ENCODE measurements at places on chromosomes 7 and 10.

GRCh38 chr7:460374-461116 lies 59.1 kb downstream of the PDGFA start:
- DNase-seq, result no peak

DNA sequence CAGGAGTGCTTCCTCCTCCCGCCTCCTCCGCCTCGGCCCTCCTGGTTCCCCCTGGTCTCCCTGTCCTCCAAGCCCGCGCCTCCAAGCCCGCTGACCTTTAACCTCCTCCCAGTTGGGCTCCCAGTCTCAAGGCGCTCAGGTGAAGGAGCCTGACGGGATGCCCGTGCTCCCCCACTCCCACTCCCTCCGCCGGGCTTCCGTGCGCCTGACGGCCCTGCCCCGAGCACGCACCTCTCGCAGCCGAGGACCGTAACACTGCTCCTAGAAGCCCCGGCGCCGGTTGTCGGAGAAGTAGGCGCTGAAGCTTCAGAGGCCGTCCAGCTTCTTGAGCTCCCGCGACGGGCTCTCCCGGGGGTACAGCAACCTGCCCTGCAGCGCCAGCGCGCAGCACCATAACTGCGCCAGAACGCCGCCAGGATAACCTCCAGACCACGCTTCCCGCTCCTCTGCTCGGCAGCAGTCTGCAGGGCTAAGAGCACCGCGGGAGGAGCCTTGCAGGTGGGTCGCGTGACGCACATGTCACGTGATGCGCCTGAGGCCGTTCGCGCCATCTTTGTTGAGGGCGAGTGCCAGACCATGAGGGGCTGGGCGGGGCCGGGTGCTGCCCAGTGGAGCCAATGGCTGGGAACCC lies 71.0 kb upstream of the ZNF479 start:
- no peak for DNase-seq

- no peak for DNase-seq
Observed at GRCh38 chr10:116274064-116274904, 1.3 kb upstream of the GFRA1 start.

- no peak for DNase-seq
Observed at GRCh38 chr7:139860090-139860775, 31.2 kb downstream of the TBXAS1 start.

DNA sequence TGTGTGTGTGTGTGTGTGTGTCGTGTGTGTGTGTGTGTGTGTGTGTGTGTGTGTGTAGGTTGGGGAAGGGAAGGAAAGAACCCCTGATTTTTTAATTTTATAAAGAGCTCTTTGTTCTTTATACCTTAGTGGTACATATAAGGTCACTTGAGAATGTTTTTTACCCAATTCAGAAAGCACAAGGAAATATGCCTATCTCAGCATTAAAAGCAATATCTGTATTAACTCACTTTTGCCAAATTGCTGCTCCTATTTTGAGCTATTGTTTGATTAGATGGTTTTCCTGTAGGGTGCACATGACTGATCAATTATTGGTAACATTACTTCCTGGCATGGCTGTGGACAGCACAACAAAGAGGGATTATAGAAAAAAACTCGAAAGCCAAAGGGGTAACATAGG lies 60.5 kb downstream of the SEMA3D start:
- no peak for DNase-seq

- peak; percentile 78 for DNase-seq
Observed at GRCh38 chr7:149284343-149284742, 22.3 kb downstream of the ZNF783 start.

GRCh38 chr10:10317151-10317550 lies 700.5 kb upstream of the CELF2 start:
- DNase-seq, result no peak

DNA sequence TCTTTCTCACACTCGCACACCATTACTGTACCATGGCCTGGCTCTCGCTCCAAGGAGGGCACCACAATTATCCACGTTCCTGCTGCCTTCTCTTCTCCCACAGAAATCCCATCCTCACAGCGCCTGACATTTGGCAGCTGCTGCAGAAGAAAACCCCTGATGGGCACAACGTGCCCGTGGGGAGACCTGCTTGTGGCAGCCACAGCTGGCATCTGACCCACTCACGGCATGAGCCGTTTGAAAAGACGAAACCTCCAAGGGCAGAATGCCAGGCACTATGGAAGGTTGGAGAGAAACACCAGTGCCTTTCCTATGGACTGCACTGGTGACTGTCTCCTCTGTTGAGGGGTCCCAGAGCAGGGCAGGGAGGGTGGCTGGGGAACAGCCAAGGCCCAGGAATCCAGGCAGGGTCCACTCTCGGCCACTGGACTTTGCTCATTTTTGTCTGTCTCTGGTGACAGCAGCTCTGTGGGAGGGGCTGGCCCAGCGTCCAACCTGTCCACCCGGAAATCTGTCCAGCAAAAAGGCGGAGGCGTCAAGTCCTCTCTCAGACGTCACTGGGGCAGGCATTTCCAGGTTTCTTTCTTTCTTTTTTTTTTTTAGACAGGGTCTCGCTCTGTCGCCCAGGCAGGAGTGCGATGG lies 61.0 kb upstream of the MKRN1 start:
- DNase-seq, result no peak

GRCh38 chr7:136138991-136139390 lies 161.8 kb upstream of the MTPN start:
- DNase-seq, result no peak

GRCh38 chr10:104835422-104835821 lies 194.3 kb downstream of the SORCS3 start:
- no peak for DNase-seq

DNA sequence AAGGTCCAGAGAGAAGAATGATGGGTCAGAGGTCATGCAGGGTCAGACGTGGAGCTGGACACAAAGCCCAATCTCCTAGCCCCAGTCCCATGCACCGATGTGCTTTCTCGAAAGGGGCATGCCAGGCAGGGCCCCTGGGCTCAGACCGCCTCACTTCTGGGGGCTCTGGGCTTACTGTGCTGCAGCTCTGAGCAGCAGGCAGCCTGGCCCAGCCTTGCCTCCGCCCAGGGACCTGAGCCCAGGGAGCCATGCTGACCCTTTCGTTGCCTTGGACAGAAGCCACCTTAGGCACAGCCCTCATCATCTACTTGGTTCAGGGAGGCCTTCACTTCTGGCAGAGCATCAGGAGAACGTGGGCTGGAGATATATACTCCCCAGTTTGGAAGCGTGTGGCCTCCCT lies 161.2 kb downstream of the GRK5 start:
- no peak for DNase-seq

DNA sequence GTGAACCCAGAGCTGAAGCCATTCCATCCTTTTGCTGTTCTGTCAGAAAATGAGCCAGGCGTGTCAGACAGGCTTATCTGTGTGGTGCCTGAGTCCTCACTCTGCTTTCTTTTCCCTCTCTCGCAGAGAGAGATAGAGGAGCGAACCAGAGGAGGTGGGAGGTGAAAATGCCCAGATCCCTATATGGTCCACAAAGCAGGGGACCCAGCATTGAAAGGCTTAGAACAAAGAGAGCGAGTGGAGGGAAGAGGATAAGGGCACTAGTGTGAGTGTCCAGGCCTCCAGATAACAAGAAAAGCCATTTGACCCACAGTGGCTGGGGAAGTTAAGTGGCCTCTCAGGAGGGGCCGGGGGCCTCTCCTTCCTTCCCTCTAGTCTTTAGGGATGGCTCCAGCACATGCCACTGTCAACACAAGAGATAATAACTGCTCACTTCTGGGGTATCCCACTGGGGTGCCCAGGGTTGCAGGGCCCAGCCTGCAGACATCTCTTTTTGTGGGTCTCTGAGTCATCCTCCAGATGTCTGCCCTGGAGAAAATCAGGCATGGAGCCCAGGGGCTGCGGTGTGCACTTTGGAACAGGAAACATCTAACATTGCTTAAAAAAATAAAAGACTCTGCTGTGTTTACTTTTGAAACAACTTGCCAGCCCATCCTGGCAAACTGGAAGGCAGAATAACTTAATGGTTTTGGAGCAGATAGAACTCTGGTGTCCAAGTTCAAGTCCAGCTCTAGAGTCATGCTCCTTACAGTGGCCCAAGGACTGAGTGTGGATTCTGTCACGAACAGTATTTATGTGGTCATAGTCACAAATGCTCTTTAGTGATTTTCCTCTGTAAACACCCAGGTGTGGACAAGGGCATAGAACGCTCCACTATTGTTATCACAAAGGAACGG lies 189.5 kb downstream of the CXCL12 start:
- no peak for DNase-seq

- no peak for DNase-seq
Observed at GRCh38 chr10:131448883-131449282, 137.4 kb upstream of the TCERG1L start.

DNA sequence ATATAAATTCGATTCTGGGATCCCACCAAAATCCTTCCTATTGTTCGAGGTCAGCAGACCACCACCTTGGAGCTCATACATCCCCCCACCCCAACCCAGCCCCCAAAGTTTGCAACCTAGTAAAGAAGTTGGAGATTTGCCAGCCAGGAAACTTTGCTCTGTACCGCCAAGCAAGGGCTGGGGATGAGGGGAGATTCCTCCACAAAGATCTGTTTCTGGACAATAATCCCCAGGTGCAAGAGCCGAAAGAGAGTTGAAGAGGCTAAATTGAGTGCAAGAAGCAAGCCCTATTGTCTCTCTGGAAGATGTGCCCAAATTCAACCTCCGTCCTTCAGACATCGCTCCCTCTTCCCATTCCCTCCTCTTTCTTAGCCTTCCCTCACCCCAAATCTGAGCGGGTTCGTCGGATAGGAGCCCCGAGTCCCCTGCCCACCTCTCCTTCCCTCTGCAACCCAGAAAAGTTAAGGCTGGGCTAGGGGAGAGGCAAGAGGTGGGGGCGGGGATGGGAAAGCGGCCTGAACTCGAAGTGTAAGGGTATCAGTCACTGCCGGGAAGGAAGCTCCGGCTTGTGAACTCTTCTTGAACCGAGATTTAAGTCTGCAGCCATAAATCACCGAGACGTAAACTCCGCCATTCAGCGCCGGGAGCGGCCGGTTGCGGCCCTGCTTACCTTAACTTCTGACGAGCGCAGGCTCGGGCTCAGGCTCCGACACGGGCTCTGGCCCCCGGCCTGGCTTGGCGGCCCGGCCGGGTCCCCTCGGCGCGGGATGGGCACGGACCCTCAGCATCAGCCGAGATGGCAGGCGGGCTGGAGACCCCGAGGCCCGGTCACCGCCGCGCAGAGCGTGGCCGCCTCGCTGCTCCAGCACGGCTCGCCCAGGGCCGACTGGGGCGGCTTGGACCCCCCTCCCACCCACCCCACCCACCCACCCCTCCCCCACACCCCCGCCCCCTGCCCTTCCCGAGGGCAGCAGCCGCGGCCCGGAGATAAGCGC lies 10.8 kb upstream of the HOXA2 start:
- DNase-seq, result no peak

DNA sequence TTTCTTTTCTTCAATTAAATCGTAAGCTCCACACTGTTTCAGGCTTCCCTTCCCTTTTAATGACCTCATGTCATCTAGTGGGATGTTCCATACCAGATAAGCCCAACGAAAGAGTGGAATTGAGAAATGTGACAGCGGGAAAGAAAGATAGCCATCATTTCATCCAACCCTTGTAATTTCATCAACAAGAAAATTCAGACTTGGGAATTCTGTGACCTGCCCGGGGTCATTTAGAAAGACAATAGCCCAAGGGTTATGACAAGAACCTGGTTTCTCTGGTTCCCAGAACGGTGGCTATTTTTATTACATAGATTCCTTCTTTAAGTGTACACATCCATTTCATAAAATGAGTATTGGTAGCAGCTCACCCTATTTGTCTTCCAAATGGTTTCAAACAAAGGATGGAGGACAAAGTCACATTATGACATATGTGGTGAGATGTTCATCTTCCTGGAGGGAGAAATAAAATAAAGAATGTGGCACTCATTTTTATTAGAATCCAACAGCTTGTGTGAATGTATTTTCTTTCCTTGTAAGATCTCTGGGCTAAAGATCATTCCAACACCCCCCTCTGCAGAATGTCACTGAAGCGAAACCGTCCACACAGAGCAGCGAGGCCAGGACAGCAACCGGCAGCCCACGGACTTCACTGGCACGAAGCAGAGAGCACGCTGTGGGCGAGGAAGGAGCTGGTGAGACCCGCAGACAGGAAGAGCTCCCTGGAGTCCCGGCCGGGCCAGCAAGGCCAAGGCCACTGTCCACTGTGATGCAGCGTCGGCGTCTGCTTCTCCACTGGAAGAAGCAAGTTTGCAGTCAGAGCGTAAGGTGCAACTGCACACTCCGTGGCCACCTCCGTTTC lies 199.9 kb downstream of the KLF6 start:
- DNase-seq, result no peak

DNA sequence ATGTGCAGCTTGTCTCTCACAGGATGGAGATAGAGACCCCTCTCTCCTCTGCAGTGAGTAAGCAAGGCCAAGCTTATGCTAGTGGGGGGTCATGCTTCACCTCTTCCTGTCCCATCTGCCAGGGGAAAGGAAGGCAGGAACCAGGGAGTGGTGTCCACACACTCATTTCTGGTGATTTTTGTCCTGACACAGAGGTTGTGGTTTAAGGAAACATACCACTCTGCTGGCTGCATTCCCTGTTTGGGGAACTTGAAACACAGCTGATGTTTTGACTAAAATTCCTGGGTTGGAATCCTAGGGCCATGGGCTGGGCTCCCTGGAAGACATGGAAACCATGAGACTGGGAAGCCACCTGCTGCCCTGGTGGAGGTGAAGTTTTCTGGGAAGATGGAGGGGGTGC lies 21.4 kb downstream of the C10orf120 start:
- no peak for DNase-seq

- no peak for DNase-seq
Observed at GRCh38 chr10:116699471-116700150, 42.8 kb downstream of the HSPA12A start.

GRCh38 chr10:61791216-61791615 lies 110.3 kb upstream of the ARID5B start:
- DNase-seq, result no peak

- DNase-seq, result no peak
Observed at GRCh38 chr7:131097662-131098376, 229.9 kb upstream of the MKLN1 start.

- no peak for DNase-seq
Observed at GRCh38 chr10:62540389-62540788, 166.2 kb downstream of the ZNF365 start.

GRCh38 chr7:132351954-132352499 lies 224.2 kb downstream of the PLXNA4 start:
- no peak for DNase-seq

DNA sequence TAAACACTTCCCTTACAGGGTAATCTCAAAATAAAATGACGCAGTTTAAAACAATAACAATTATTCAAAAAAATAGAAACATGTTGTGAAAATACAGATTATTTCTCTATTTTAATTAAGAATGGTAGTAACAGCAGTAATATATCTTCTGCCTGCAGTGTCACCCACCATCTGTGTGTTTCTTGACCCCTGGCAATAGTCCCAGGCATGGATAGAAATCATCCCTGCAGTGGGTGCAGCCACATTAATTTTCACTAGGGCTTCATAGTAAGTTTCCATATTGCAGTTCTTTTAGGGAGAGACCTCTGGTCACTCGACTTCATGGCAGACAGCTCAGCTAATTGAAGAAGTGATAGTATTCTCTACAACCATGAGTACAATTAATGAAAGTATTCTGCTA lies 470.1 kb upstream of the TEX47 start:
- DNase-seq, result no peak

GRCh38 chr7:29375641-29376562 lies 181.3 kb downstream of the CHN2 start:
- DNase-seq, result no peak
